ENCODE measurements at places on chromosomes 11 and 22. TPM values are rescaled to one million over a fixed set of nuclear protein-coding genes. Genes with fewer than 3 reads are reported as not detected.

PATE2 gene
- total RNA-seq, result 0.23 TPM

E2F8 gene
- total RNA-seq, result 3.0 TPM

DNA sequence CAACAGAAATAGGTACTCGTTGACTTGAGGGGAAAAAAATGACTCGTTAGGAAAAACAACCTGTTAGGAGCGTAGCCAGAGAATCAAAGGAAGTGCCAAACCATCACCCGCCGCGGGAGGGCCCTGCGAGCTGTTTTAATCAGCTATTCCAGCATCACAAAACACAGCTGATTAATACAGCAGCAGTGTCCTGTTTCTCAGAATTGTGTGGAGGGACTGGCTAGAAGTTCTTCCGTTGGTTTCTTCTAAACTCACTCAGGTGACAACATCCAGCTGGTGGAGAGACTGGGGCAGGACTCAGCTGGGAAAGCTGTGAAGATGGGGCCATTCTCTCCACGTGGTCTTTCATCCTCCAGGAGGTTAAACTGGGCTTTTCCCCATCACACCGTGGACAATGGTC, 28.0 kb downstream of the HSPA8 start:
- no peak for DNase-seq

DNA sequence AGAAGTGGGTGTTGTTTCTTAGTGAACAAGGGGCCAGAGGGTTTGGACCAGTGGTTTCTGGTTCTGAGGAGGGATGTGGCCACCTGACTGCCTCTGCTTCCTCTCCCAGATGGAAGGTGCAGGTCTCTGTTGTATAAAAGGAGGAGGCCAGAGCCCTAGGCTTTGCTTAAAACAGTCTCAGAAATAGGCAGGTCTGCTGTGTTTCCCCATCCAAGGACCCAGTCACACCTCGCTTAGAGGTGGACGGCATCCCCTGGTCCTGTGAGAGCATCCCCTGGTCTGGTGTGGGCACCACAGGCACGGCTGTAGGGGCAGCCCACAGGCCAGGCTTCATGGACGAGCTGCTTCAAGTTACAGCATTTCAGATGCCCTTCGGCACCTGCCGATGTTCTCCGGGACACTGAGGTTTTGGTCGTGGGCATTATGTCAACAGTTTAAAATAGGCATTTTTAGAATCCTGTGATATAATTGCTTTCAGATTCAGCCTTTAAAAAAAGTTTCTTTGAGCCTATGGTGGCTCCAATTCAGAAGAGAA, 45.7 kb upstream of the SHANK2 start:
- peak; percentile 30 for DNase-seq

- DNase-seq, result no peak
These were observed 63.8 kb downstream of the SHISAL1 start for GRCh38 chr22:44248926-44249325.

- DNase-seq, result peak; percentile 73
These were observed 6.9 kb downstream of the C11orf68 start for GRCh38 chr11:65911682-65912568.

DNA sequence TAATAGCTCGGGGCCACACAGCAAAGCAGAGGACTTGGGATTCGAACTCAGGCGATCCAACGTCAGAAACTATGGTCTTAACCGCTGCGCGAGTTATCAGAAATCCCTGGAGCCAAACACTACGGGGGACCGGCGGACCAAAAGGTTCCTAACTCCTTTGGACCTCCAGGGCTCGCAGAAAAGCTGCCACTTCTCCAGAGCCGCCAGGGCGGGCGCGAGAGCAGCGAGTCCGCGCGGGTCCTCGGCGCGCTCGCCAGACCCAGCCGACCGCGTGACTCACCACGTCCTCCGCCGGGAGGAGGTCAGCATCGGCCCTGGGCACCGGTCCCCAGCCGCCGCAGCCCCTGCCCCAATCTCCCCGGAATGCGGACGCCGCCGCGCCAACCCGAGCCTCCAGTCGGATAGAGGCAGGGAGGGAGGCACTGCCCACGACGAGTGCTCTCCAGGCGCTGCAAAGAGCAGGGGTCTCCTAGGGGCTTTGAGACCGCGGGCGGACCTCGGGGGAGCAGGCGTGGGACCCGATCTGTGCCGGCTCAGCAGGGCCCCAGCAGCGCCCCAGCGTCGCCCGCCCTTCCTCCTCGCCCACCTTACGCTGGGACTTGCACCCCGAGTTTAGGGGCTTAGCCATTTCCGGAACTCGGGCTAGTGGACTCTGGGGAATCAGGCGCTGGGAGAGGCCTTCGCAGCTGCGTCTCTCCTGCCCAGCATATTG, 6.2 kb upstream of the ALX4 start:
- no peak for DNase-seq

- no peak for DNase-seq
These were observed 721.8 kb downstream of the CNTN5 start for GRCh38 chr11:99742501-99742900.

- no peak for DNase-seq
These were observed 239.5 kb downstream of the ST3GAL4 start for GRCh38 chr11:126594921-126595367.

IL18 gene
- 20.0 TPM for total RNA-seq

DNA sequence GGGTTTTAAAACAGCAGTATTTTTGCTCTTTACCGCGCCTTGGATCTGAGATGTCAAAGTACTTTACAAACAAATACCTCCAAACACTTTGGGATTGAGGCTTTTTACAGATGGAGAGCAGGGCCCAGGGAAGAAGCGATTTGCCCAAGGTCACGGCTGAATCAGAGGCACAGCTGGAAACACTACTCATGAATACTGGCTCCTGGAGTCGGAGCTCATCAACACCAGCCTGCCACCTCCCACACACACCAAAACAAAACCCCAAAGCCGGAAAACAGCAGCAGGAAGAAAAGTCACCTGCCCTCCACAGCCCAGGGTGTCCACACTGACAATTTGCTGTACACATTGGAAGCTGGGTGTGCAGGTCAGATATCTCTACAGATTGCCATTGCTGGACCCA, 339.4 kb downstream of the CADM1 start:
- DNase-seq, result no peak
